ENCODE measurements at places on chromosomes 3 and 15.
A peak's percentile ranks its signal among the peaks of the same experiment; 100 is the strongest.

DNA sequence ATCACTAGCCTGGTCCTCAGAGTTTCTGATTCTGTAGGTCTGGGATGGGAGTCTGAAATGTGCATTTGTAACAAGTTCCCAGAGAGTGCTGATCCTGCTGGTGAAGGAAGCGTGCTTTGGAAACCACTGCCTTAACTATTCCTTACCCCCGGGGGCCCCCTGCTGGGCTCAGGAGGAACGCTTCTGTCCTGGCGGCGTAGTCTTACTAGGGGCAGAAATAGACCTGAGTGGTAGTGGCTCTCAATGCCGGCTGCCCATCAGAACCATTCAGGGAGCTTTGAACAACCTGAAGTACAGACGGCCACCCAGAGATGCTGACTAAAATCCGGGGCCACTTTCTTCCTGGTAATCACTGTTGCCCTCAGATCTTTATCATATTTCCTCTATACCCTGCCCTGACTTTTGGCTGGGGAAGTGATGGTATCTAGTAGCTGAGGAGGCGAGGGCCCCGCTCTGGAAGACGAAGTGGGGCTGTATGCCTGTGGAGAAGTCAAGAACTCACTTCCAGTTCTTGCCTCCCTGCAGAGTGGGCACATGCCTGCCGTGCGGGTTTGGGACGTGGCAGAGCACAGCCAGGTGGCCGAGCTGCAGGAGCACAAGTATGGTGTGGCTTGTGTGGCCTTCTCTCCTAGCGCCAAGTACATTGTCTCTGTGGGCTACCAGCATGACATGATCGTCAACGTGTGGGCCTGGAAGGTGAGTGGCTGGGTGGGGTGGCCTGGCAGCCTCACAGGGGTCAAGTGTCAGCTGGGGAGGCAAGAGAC, 16.3 kb upstream of the JMJD7 start:
- peak; percentile 64 for DNase-seq

DNA sequence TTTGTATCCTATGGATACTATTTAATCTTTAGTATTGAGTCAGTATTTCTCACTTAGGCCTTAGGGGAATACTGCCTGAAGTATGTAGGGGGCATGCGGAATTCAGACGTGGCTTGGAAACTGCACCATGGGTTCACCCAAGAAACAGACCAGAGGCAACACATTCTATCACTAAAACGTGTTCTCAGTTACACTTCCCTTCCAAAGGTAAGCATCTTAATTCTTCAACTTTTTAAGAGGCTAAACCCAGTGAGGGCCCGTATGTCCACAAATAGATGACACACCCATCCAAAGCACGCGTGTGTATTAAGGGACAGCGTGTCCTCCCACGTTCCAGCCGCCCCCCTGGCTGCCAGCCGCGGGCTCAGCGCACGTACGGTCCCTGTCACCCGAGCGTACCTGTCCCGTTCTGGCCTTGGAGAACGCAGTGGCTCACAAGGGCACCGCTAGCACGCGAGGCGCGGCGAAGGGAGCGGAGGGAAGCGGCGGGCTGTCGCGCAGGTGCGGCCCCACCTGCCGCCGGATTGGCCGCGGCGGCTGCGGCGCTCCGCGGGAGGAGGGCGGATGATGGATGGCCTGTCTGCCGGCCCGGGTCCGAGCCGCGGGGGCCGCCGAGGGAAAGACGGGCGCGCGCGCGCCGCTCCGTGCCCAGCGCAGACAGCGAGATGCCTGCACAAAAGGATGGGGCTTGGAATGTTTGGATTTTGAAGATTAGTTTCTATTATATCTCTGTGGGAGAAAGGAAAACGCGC, 1003.9 kb upstream of the NR2F2 start:
- no peak for DNase-seq

- DNase-seq: no peak
Observed at GRCh38 chr15:80530737-80531365, 126.7 kb downstream of the ARNT2 start.

DNA sequence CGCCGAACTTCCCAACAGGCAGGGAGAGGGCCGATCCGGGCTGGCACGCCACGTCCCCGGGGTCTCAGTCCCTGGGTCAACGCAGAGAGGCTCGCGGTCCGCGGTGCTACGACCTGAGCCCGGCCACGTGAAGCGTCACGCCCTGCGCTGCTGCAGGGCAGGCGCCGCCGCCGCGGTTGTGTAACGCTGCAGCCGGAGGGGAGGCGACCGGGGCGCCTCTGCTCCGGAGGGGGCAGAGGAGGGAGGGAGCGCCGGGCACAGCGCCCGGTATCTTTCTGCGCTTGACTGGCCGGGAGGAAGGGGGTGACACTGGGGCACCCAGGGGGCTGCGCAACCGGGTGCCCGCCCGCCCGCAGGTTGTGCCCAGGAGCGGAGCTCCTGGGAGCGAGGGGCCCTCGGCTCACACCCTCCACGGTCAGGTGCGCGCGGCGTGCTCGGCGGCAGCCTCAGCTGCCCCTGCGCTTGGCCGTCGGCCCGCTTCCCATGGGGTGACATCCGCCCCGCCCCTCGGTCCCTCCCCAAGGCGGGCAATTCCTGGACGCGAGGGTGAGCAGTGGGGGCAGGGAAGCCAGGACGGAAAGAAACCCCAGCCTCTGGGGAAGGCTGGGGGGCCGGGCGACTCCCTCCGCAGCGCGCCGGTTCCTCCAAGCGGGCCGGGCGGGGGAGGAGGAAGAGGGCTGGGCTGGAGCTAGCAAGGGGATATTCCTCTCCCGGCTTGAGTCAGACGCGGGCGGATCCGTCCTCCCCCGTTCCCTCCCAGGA, 852 bp upstream of the BHLHE40 start:
- no peak for DNase-seq

- DNase-seq: no peak
Observed at GRCh38 chr3:12042638-12043037, 38.5 kb downstream of the SYN2 start.

DNA sequence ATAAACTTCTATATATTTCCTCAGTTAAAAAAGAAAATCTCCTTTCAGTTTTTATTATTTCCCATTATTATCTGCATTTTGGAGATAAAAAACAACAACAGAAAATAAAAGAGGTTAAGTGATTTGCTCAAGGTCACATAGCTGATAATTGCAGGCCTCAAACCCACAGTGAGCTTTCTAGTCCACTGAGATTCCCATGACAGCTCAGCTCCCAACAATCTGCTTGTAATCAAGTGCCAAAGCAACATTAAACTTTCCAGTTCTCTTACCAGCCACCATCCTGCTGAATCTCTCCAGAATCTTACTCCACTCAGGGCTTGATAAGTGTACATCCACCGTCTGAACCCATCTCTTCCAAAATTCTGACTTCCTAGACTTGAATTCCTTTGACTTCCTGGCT, 318.2 kb upstream of the SEMA6D start:
- no peak for DNase-seq

GRCh38 chr15:89900849-89901248, 7.1 kb upstream of the AP3S2 start:
- DNase-seq: no peak

- no peak for DNase-seq
Observed at GRCh38 chr15:70379938-70380883, 282.5 kb upstream of the TLE3 start.

GRCh38 chr15:68730471-68730919, 90.2 kb downstream of the ANP32A start:
- DNase-seq: peak; percentile 27
